ENCODE measurements at places on chromosomes 1 and 21.

DNA sequence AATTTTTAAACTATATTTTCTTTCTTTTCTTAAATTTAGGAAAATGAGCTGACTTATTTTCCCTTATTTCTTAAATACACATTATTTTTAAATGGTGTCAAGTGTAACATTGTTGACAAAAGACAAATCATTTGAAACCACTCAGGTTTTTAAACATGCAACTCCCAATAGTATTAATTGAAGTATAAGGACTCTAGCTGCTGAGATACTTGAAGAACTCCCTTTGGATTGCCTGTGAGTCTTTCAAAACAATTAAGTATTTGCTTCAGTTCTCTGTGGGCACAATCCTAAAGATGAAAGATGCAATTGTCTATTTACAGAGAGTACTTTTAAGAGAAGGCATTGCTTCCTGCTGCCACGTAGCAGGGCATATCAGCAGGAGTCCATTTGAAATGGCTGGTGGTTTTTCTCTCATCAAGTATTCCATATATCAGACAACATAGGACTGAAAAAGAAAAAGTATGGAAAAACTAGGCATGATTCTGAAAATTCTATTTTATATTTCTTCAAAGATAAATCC lies 373.4 kb downstream of the NEGR1 start:
- no peak for DNase-seq

GRCh38 chr1:194908643-194909042 lies 1699.6 kb downstream of the KCNT2 start:
- no peak for DNase-seq

- DNase-seq = peak; percentile 33
Observed at GRCh38 chr1:108816049-108816893, 40.6 kb downstream of the AKNAD1 start.

GRCh38 chr1:156648951-156649350 lies 7.0 kb downstream of the BCAN start:
- DNase-seq = no peak

GRCh38 chr1:7579831-7580804 lies 191.0 kb upstream of the VAMP3 start:
- DNase-seq = no peak

GRCh38 chr1:61135291-61135690 lies 52.9 kb downstream of the NFIA start:
- DNase-seq = no peak

DNA sequence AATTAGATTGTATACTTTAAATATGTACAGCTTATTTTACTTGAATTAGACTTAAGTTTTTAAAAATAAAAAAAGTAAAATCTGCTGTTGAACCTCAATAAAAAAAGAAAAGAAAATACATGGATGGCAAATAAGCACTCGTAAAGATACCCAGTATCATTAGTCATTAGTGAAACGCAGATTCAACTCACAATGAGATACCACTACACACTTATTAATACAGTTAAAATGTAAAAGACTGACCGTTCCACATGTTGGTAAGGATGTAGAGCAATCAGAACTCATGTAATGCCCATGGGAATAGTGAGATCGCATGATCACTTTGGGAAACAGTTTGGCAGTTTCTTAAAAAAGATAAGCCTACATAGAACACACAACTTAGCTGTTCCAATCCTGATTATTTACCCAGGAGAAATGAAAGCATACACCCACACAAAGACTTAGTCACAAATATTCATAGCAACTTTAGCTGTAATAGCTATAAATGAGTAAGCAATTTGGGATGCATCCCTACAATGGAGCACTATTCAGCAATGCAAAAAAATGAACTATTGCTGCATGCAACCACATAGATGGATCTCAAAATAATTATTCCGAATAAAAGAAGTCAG lies 7.3 kb downstream of the SH2D1B start:
- DNase-seq = no peak

- no peak for DNase-seq
Observed at GRCh38 chr1:36884801-36885200, 149.5 kb downstream of the GRIK3 start.

DNA sequence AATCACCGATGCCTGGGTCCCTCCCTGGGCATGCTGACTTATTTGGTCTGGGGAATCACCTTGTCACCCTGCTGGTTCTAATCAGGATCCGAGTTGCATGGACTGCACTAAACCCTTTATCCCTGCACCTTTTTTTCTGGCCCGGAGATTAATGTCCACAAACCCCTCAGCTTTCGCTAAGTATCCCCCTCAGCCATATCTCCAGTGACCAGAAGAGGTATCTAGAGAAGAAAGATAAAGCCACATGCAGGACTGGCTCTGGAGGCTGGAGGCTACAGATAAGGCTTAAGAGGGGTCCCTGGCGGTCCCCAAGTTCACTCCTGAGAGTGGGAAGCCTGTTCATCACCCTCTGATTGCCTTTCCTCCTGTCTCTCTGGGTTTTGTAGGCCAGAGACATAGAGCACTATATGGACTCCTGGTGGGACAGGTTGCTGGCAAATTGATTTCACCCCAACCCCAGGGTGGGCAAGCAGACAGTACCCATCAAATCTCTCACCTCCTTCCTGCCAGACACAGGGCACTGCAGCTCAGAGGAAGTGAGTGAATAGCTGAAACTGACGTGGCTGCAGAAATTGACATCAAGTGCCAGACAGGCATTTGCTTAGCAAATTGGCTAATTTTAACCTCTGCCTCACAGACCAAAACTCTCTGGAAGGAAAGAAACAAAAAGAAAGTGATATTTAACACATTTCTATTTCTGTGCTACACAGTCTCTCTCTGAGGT lies 38.8 kb downstream of the HMGB4 start:
- no peak for DNase-seq

DNA sequence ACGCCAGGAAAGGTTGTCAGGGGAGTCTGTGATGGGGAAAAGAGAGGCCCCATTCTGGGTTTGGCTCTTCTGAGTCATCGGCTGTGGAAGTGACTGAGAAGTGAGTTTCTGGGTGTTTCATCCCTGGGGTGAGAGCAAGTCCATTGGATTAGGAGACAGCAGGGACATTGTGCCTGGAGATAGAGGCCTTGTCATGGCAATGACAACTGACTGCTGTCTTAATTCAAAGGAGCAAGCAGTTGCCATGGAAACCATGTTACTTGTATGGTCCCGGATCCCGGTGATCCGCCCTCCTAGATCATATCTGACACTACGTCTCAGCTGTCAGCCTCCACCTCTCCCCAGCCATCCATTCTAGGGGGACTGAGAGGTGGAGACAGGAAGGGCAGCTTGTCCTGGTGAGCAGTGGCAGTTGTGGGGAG lies 34.4 kb downstream of the KIAA0040 start:
- DNase-seq = no peak

- no peak for DNase-seq
Observed at GRCh38 chr1:206955476-206956451, 9.5 kb upstream of the PIGR start.

GRCh38 chr1:158393476-158393875 lies 5.8 kb downstream of the OR10T2 start:
- no peak for DNase-seq

DNA sequence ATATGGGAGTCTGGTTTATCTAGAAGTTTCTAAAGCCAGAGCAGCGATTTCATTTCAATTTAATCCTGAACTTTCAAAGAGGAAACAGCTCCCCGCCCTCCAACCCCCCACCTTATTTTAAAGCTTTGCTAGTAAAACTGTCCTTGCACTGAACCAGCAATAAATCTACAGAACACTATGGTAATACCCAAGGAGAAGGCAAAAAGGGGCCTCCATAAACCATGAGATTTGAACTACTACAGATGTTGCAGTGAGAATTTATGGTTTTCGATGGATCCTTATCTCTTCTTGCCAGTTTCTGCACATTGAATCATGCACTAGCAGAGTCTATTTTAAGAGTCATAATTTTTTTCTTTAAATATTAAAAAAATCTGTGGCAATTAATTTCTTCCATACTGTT lies 64.8 kb upstream of the BEND5 start:
- no peak for DNase-seq

DNA sequence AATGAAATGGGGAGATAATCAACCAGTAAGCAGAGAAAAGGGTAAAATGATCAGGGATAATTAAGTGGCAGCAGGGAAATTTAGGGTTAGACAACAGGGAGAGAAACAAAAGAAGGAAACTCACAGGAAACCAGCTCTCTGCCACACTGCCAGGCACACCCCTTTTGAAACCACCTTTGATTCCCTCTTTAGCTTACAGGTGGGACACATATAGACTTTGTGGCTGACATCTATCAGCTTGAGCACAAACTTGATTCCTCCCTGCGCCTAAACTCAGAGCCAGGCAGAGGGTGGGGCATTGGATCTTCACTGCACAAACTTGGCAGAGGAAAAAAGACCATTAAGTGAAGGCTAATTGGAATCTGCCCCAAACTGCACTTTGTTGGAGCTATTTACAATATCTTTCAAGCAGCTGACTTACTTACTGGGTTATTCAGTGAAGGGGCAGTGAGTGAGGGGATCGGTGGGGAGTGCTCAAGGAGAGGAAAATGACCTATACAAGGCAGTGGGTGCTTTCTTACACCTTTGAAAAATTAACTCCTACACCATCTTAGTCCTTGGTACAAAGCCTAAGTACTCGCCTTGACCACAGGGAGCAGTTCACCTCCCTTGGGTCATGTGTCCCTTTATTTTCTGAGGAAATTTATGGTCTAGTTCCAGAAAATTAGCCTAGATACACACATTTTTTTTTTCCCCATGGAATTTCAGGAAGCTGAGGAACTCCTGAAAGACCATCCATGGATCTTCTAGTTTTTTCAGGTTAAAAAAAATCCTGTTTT lies 60.2 kb downstream of the PBX1 start:
- no peak for DNase-seq

DNA sequence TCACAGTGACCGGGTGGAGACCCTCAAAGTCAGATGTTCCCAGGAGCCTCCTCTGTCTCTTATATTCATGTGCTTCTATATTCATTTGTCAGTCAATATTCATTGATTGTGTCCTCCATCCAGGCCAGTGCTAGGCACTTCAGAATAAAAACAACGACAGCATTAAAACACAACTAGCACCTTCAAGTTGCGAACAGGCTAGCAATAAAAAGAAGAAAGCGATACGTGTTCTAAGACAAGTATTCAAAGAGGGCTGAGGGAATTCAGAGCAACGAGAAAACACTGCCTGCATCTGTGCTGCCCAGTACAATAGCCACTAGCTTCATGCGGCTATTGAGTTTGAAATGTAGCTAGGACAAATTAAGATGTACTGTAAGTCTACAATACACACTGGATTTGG lies 138.0 kb downstream of the PLXNA2 start:
- no peak for DNase-seq

- DNase-seq = no peak
Observed at GRCh38 chr1:199549421-199549820, 478.1 kb upstream of the NR5A2 start.

DNA sequence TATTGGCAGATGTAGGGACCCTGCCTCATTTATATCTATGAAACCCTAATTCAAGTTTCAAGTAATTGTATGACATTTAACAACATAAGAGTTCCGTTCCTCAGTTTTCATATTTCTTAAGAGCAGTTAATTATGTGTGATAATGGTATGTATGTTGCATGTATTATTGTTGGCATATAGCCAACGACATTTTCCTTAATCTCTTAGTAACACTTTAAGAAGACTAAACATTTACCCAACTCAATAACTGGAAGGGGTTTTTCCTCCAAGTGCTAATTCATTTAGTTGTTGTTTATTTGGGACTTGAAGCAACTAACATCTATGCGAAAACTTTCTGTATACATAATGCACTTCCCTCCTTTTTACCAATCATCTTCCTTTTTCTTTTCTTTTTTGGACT lies 1.5 kb upstream of the RALGPS2 start:
- DNase-seq = no peak

DNA sequence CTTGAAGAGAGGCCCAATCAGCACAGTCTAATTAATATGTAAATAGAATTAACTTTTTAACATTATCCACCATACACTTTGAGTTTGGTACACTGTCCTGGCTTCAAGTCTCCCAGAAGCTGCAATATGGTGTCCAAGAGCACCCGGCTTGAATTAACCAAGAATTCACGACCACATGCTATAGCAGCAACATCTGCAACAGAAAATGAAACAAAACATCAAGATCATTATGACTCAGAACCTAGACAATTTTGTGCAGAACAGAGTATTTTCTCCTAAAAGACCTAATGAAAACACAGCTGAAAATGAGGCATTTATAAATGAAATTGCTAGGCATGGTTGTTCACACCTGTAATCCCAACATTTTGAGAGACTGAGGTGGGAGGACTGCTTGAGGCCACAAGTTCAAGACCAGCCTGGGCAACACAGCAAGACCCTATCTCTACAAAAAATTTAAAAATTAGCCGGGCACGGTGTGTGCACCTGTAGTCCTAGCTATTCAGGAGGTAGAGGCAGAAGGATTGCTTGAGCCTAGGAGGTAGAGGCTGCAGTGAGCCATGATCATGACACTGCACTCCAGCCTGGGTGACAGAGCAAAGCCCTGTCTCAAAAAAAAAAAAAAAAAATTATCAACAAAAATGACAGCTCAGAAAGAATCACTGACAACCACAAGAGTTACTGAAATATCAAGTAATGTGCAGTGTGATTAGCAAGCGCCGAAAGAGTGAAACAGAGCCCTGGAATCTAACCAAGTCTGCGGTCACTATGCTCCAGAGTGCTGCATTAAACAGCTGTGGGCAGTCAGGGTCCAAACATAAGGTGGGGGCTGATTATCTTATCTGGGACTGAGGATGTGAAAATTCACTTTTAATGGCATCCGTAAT lies 45.3 kb downstream of the HSF2BP start:
- DNase-seq = no peak

GRCh38 chr1:221823561-221823960 lies 81.7 kb upstream of the DUSP10 start:
- DNase-seq = no peak

- DNase-seq = no peak
Observed at GRCh38 chr1:59025898-59026426, 242.1 kb upstream of the JUN start.

DNA sequence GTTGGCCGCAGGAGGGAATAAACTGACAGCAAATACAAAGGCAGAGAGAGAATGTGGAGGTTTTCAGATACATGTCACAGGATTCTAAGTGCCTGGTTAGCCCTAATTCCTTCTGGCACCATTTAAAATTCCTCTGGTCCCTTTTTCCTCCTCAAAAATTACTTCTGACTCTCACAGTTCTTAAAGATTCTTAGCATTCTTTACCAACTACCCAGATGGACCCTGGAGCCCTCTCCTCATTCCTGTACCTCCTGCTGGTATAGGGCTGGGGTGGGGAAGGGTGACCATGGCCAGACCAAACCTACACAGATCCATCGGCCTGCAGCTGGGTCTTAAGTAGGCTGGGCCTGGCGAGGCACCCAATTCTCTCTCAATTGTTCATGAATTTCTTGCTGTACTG lies 7.2 kb downstream of the MKNK1 start:
- DNase-seq = no peak

DNA sequence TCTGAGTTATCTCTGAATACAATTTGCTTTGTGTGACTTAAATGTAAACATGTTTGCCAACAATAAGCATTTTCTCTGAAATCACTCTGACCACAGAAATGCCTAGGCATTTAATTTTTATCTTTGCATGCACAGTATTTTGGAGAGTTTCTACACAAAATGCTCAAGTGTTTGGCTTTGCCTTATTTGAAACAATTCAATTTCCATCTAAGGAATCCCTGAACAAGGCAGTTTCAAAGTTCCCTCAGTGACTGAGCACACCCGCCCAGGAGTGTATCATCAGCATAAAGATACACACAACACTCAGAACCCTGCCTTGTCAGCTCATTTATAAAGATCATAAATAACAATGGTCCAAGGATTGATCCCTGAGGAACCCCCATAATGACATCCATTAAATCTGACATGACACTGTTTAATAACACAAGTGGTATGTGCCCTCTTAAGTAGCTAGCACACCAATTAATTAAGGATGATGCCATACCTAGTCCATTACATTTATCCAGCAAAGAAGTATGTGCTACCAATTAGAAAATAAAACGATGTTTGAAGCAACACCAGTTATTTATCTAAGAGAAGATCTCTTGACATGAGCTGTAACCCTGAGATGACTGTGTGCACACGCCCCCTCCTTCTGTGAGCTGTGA lies 585.8 kb downstream of the ADGRL2 start:
- DNase-seq = no peak
